Brain pericyte (primary cell): ENCODE measurements at places on chromosomes 6 and 20.

DNA sequence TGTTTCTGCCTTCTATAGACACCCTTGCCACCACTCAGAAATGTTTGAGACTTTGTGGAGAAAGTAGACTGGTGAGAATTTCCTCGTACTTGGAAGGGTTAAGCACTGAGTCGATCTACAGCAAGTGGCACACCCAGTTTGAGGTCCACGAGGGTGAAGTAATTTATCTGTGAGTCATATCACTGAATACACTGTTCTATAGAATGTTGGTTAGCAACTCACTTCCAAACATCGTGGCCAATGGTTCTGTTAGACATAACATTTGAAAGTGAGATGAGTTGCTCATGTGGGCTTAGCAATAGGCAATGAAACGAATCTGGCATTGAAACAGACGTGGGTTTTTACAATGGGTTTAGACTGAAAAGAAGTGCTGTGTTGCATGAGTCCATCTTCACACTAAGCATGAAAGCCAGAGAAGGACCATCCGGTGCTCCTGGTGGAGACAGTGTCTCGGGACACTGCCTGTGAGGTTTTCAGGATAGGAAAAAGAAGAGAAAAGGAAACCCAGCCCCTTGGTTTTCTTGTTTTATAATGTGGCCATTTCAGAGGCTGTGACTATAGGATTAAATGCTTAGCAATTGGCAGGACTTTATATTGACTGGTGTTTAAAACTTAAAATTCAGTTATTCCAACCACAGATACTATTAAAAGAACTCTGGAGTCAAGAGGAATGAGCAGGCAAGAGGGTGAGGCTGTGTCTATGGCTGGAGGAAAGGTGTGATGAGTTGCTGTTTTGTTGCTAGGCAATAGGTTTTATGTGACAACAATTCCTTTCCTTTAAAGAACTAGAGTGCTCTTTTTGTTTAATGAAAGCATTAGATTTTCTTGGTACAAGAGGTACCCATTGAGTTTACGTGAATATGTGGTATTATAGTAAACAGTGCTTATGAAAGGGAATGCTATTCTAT lies 31.0 kb upstream of the EZR start:
- DNase-seq = no peak

GRCh38 chr6:121549736-121550135 lies 114.3 kb downstream of the GJA1 start:
- DNase-seq = no peak

- DNase-seq = no peak
These were observed 7.8 kb downstream of the DLGAP4 start for GRCh38 chr20:36313926-36314325.

GRCh38 chr6:146909376-146909775 lies 294.8 kb upstream of the STXBP5 start:
- DNase-seq = no peak
